ENCODE measurements at places on chromosomes 16 and 17. TPM values are rescaled to one million over a fixed set of nuclear protein-coding genes. Genes with fewer than 3 reads are reported as not detected.
A peak's percentile ranks its signal among the peaks of the same experiment; 100 is the strongest.

DNA sequence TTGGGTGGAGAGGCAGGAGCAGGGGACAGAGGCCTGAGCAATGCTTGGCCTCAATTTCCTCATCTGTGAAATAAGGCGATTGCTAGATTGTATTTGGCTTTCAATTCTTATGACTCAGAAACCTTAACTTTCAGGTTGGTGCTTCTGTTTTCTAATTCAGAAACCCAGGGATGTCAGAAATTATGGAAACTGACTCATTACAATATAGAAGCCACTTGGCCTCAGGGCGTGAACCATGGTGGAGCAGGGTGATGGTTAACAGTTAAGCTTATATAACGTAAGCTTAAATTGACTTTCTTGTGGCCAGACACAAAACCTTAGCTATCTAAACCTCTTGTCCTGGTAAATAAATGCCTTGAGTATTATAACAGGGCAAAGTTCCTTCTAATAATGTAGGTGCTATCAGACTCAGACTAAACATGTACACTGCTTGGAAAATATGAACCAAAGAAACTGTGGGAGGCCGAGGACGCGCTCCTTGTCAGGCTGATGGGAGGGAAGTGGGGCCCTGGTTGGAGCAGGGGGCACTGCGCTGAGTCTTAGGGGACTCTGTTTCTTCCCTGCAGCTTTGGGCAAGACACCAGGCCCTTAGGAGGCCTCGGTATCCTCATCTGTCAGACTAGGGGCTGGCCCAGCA, 17.1 kb upstream of the SREBF1 start:
- DNase-seq, result peak; percentile 75

DNA sequence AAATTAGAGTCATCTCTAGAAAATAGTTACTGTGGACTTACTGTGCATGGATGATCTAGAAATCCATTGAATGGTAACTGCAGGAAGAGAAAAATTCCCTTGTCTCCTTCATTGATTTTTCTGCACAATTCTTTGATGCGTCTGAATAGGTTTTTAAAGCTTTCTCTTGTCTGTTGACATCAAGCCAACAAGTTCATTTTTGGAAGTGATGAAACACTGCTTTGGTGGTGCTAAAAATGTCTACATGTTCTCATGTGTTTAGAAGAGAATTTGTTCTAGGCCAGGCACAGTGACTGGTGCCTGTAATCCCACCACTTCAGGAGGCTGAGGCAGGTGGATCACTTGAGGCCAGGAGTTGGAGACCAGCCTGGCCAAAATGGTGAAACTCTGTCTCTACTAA, 57.1 kb upstream of the AXIN2 start:
- DNase-seq, result no peak

- DNase-seq, result no peak
Measured at GRCh38 chr17:36527621-36528250, 6.9 kb downstream of the MYO19 start.

- DNase-seq, result no peak
Measured at GRCh38 chr17:30924341-30924740, 2.6 kb downstream of the ADAP2 start.

- DNase-seq, result no peak
Measured at GRCh38 chr17:6313835-6314234, 121.1 kb downstream of the AIPL1 start.

- DNase-seq, result no peak
Measured at GRCh38 chr17:77974396-77974795, 15.9 kb downstream of the TNRC6C start.

- DNase-seq, result peak; percentile 30
Measured at GRCh38 chr16:88468275-88469129, 15.4 kb downstream of the ZFPM1 start.

DNA sequence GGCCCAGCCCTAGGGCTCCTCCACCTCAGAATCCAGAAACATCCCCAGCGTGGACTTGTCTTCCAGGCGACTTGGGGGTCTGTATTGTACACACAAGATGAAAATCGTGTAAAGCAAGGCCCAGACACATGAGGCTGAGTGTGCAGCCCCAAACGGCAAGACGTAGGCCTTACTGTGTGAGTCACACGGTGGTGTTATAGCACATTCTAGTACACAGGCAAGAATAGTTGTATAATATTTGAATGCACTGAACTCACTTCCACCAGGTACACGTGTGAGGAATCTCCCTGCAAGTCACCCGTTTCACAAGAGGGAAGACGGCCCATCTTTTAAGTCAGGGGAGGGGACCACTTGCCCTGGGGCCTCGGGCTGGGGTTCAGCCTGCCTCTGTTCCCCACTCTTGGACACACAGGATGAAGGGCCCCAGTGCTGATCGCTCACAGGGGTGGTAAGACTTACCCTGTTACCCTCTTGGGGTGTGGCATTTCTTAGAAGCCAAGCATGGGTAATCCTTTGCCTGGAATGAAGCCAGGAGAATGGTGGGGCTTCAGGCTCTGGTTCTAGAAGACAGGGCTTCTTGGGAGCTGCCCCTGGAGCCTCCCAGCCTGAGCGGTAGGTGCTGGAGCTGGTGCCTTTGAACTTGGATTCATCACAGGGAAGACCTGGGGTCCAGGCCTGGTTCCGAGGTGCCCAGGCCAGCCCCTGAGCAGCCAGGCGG, 71.3 kb downstream of the SREBF1 start:
- no peak for DNase-seq

DNA sequence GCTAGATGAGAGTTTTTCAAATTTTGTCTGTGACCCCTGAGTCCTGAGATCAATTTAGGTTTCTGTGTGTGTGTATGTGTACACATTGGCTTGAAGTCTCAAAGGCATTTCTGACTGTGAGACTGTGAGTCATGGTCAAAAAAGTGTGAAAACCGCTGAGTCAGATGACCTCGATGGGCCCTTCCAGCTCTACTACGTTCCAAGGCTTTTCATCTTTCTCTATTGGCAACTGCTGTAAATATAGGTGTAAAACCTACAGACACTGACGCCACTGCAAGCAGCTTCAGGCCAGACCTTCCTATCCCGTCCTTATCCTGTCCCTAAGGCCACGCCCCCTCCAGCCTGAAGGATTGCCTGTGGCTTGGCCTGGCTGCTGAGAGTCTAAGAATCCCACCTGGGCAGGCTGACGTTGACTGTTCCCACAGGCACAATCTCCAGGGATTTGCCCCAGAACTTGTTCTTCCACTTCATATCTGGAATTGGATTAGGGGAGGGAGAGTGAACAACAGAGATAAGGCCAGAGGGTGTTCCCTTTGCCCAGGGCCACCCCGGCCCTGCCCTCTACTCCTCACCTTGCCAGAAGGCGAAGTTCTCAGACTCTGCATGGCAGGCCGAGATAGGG, 11.3 kb downstream of the OSBPL7 start:
- DNase-seq, result no peak

DNA sequence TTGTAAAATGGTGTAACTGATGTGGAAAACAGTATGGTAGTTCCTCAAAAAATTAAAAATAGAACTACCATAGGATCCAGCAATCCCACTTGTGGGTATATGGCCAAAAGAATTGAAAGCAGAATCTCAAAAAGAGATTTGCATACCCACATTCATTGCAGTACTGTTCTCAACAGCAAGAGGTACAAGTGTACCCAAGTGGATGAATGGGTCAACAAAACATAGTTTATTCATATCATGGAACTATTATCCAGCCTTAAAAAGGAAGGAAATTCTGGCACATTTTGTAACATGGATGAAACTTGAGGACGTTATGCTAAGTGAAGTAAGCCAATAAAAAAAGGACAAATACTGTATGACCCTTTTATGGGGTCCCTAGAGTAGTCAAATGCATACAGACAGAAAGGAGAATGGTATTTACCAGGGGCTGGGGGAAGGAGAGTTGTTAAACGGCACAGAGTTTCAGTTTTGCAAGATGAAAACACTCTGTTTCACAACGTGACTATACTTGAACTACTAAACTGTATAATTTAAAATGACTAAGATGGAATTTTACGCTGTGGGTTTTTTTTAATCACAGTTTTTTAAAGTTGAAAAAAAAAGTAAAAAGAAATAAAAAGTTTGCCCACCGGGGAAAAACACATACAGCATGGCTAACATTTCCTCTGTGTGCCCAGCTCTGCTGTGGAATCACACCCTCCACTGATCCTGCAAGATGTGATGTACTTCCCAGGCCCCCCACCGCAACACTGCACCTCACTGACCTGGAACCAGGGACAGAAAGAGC, 6.1 kb downstream of the TVP23A start:
- no peak for DNase-seq

DNA sequence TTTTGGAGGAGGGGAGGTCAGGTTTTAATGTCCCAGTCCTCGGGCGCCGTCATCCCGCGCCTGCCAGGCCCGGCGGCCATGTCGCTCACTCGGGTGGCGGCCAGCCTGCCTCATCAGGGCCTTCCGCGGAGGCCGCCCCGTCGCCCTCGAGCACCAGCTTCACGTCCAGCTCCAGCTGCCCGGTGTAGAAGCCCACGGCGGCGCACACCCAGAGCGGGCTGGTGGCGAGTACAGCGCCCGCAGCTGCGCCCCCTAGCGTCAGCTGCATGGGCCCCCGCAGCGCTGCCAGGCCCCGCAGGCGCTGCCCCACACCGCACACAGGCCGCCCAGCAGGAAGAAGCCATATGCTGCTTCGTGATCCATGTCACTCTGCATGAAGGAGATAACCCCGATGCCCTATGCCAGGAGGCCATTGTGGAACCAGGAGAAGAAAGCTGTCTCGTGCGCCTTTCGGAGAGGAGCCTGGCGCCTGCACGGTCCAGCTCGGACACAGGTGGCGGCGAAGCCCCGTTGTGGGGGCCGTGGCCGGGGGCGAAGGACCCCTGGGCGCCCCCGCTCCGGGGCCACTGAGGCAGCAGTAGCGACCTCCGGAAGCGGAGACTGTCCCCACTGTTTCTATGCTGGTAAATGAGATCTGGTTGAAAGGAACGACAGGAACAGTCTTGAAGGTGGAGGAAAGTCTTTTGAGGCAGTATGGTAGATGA, 9.6 kb downstream of the AP2B1 start:
- no peak for DNase-seq

DNA sequence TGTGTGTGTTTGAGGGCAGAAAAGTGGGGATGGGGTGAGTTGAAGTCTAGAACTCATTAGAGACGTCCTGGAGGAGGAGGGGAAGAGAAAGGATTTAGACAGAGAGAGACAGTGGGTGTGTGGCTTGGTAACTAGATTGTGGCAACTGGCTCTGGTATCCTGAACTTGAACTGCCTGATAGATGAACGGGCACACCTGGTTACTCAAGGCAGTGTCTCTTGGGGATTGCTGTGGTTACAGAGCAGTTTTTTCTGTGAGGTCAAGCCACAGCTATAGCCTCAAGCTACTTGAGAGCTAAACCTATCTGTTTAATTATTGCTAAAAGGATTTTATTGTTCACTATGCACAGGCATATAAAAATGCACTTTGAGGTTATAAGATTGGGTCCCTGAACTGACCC, 29.8 kb upstream of the MYH2 start:
- DNase-seq, result no peak

GRCh38 chr16:24996301-24996700, 18.9 kb downstream of the ARHGAP17 start:
- DNase-seq, result no peak

GRCh38 chr16:51876601-51876875, 670.4 kb downstream of the TOX3 start:
- DNase-seq, result no peak

- no peak for DNase-seq
Measured at GRCh38 chr17:9370467-9370866, 205.2 kb downstream of the STX8 start.

DNA sequence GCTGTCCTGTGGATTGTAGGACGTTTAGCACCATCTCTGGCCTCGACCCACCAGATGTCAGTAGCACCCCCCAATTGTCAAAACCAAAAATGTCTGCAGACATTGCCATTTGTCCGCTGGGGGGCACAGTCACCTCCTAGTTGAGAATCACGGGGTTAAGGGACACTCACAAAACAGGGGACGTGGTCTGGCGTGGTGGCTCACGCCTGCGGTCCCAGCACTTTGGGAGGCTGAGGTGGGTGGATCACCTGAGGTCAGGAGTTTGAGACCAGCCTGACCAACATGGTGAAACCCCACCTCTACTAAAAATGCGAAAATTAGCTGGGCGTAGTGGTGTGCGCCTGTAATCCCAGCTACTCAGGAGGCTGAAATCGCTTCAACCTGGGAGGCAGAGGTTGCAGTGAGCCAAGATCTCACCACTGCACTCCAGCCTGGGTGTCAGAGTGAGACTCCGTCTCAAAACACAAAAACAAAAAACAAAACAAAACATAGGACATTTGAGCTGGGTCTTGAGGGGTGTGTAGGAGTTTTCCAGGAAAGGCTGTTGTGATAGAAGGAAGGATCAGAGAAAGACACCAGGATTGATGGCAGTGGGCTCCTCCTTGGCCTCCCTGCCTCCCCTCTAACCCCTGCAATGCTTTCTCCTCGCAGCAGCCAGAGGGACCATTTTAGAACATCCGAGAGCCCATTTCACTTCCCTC, 171.8 kb upstream of the GSE1 start:
- no peak for DNase-seq

GRCh38 chr17:77280304-77281121, 139.7 kb downstream of the SEC14L1 start:
- no peak for DNase-seq

GRCh38 chr16:53100889-53101288, 46.1 kb downstream of the CHD9 start:
- DNase-seq, result no peak

DNA sequence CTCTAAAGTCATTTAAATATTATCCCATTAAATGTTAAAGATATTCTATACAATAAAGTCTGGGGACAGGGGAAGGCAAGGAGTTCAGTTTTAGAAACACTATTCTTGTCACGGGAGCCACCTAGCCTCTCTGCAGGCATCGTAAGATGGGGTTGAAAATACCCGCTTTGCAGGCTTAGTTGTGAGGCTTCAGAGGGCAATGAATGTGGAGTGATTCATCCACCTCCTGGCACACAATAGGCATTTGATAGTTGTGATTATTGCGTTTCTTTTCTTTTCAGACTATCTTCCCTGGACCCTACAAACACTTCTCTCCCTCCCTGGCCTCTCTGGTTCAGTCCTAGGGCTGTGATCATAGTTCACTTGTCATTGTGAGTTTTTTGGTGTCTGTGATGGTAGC, 19.6 kb downstream of the GLP2R start:
- no peak for DNase-seq

DNA sequence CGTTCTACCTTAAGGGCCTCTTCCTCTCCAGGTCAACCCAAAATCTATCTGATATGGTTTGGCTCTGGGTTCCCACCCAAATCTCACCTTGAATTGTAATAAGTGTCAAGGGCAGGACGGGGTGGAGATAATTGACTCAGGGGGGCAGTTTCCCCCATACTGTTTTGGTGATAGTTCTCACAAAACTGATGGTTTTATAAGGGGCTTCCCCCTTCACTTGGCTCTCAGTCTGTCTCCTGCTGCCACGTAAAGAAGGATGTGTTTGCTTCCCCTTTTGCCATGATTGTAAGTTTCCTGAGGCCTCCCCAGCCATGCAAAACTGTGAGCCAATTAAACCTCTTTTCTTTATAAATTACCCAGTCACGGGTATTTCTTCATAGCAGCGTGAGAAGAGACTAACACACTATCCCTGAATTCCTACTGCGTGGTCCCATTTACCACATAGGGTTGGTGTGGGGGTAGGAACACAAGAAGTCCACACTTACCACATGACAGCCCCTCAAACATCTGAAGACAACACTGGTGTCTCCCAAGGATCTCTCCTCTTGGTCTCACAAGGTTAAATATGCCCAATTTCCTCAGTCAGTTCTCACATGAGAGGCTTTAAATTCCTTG, 8.2 kb downstream of the COTL1 start:
- DNase-seq, result no peak

The CA10 gene
- not detected for total RNA-seq

The MMP25 gene
- 1.6 TPM for total RNA-seq

The ATP2C2 gene
- not detected for total RNA-seq

The SEZ6 gene
- not detected for total RNA-seq

The VMO1 gene
- total RNA-seq, result not detected

The ZNF830 gene
- 18.9 TPM for total RNA-seq

The CCP110 gene
- 28.7 TPM for total RNA-seq

The MFSD6L gene
- total RNA-seq, result not detected

The KRT27 gene
- total RNA-seq, result not detected

The ENPP7 gene
- total RNA-seq, result not detected
